ENCODE measurements at places on chromosomes 16 and 17.

GRCh38 chr16:48958681-48959080 is 323.0 kb downstream of the CBLN1 start:
- DNase-seq, result no peak

- no peak for DNase-seq
Observed at GRCh38 chr16:14321542-14321941, 250.4 kb downstream of the MRTFB start.

- DNase-seq, result no peak
Observed at GRCh38 chr17:51595826-51596398, 335.6 kb downstream of the UTP18 start.

DNA sequence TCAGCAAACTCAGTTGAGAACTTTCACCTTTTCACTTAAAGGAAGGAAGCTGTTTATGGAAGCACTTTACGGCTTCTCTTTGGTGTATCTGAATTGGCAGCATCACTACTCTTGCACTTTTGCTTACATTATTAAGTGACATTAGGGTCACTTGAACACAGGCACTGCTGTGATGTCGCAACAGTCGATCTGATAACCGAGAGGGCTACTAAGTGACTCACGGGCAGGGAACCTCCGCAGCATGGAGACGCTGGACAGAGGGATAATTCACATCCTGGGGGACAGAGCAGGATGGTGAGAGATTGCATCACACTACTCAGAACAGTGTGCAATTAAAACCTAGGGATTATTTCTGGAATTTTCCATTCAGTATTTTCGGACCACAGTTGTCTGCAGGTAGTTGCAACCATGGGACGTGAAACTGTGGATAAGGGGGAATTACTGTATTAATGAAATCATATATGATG is 56.5 kb downstream of the DNAH2 start:
- no peak for DNase-seq

- DNase-seq, result no peak
Observed at GRCh38 chr17:39756380-39757079, 18.8 kb downstream of the GRB7 start.

DNA sequence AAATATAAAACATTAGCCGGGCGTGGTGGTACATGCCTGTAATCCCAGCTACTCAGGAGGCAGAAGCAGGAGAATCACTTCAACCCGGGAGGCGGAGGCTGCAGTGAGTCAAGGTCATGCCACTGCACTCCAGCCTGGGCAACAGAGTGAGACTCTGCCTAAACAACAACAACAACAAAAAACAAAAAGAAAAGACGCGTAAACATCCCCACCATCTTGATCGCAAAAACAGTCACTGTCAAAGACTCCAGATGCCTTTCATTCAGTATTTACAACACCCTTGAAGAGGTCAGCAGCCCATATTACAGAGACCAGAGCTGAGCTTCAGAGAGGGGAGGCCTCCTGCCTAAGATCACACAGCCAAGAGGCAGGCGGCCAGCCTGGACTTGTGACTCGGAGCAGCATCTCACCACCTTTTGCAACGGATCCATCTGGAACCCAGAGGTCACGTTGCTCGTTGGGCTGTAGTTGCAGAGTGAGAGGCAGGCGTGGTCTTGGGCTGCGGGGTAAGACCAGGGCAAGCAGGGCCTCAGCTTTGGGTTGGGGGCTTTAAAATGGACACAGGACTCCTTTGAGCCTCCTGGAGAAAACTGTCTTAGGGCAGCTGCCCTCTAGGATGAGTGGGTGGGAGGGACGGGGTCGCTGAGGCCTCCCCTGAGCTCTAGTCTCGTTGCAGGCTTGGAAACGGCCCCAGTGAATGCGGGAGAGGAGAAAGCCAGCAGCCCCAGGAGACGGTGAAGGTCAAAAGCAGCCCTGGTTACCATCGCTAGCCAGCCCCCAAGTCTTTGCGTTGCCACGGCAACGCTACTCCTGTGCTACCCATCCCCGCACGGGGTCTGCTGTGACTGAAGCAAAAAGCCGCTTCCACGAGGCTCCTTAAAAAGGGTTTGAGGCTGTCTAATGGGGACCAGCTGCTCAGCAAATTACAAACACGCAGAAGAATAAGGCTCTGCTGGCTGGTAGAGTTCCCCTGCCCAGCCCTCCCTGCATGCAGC is 26.1 kb downstream of the LGALS3BP start:
- no peak for DNase-seq
